ENCODE measurements at places on chromosomes 7 and 10.

DNA sequence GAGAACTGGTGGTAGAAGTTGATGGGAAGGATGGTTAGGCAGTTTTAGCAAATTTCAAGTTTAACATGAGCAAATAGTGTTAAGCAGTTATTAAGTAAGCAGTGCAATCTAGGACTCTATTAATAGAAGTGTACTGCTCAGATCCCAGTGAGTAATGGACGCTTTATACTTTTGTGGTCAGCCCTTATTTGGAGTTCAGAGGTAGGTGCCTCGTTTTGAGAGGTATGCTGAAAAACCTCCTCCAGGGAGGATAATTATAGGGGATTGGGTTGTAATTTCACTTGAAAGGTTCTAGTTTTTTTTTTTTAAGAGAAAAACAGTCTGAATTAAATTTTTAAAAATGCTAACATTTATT lies 33.5 kb upstream of the CCDC7 start:
- DNase-seq: no peak

DNA sequence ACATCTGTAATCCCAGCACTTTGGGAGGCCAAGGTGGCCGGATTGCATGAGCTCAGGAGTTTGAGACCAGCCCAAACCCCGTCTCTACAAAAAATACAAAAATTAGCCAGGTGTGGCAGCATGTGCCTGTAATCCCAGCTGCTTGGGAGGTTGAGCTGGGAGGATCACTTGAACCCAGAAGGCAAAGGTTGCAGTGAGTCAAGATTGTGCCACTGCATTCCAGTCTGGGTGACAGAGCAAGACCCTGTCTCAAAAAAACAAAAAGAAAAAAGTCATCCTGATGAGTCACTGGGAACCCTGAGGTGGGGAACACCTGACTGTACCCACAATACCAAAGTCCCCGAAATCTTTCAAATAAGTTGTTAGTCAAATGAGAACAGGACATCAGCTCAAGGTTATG lies 80.0 kb downstream of the NEBL start:
- DNase-seq: no peak

GRCh38 chr7:47591655-47592572 lies 10.0 kb upstream of the TNS3 start:
- no peak for DNase-seq

- DNase-seq: no peak
Measured at GRCh38 chr10:131902211-131902610, 1.4 kb downstream of the PPP2R2D start.

- no peak for DNase-seq
Measured at GRCh38 chr10:86227501-86228258, 138.9 kb downstream of the GRID1 start.

DNA sequence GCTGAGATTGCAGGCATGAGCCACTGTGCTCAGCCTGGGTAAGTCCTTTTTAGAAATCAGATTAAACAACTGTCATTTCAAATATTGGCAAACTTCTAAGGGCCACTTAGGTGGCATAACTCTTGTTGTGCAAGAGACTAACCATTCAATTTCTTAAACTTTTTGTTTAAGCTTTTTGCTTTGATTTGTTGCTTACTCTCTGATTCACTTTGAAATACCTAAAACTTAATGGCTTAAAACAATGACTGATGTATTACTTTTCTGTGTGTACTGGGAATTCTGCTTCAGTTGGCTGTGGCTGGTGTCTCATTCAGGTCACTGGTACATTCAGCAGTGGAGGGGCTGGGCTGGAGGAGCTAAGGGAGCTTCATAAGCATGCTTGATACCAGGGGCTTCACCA lies 28.9 kb downstream of the ZNF25 start:
- DNase-seq: no peak

GRCh38 chr10:110076559-110077318 lies 69.0 kb downstream of the ADD3 start:
- DNase-seq: peak; percentile 59

DNA sequence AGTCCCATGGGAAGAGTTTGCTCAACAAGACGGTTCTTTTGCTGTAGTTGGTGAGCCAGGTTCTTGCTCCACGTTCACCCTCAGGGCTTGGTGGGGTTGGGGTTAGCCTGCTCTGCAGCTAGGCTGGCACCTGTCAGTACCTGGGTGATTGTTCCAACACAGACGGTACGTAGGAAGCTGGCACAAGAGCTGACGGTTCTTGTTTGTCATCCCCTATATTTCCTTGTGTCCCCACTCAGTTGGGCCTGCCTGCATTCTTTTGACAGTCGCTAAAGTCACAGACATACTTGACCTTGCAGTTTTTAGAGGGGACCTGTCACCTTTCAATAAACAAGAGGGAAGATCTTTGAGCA lies 40.2 kb upstream of the SYPL1 start:
- DNase-seq: no peak

DNA sequence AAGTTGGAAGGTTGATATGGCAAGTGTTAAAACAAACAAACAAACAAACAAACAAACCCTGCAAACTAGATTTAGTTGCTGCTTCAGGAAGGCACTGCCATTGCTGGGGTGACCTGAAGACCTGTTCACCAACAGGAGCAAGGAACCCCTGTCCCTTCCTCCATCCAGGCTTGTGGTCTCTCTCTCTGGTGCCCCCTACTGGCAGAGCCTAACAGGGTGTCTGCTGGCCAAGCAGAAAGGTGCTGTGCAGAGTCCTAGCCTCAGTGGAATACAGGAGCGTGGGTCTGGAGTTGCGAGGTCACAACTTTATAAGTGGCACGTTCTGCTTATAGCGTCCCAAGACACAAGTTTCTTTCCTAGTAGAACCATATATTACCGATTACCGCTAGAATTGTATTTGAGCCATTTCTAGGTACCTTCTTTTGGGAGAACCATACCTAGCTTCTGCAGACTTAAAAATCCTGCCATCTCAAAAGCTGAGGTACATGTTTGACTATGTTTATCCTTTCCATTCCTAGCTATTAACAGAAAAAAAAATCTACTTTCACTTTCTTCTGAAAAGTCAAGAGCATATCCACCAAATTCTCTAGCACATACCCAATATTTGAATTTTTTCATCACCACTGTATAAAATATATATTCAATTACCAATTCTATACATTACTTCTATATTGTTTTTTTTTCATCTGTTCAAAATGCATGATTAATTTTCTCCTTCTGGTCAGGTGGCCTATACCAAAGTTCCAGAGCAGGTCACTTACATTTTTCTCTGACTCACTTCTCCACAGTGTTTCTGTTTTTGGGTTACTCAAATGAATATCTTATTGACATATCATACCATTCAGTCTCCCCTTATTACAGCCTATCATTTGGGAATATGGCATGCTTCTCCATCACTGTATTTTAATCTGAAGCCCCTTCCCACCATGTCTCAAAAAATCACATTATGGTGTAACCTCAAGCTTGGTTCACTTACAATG lies 29.1 kb upstream of the CALD1 start:
- peak; percentile 60 for DNase-seq

DNA sequence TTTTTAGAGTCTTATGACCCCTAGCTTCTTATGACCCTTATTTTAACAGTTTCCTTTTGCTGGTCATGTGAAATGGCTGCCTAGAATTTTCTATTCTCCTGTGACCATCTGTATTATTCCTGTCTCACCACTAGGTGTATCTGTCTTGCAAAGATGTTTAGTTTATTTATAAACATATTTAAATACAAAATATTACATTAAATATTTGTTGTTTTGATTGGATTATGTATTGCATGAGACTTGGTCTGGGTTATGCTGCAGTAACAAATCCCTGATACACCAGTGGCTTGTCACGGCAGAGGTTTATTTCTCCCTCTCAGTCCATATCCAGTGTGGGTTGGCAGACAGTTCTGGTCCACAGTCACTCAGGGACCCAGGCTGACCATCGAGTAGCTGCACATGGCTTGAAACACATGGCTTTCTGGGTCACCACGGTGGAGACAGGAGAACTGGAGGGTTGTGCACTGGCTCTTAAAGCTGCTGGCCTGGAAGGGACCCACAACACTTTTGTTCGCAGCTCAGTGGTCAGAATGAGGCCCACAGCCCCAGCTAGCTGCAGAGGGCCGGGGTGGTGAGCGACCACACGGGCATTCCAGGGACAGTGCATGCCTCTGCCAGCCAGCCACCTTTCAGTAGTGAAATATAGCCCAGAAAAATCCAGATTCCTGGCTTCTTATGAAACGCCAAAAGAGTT lies 7.4 kb downstream of the RASSF4 start:
- DNase-seq: no peak

DNA sequence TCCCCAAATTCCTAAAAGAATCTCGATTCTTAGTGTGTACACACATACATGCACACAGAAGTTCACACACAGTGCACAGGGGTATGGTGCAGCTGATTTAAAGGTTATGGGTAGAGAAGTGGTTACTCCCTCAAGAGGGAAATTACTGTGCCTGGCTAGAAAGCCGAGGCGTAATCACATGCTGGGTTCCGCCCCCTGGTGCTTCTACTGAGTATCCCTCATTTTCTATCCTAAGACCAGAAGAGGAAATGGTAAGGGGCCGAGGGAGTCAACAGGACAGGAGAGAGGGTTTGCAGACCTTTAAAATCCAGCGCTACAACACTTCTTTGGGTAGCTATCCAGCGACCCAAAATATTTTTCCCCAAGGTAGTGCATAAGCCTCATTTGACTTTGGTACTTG lies 147.3 kb upstream of the TMEM196 start:
- DNase-seq: no peak

DNA sequence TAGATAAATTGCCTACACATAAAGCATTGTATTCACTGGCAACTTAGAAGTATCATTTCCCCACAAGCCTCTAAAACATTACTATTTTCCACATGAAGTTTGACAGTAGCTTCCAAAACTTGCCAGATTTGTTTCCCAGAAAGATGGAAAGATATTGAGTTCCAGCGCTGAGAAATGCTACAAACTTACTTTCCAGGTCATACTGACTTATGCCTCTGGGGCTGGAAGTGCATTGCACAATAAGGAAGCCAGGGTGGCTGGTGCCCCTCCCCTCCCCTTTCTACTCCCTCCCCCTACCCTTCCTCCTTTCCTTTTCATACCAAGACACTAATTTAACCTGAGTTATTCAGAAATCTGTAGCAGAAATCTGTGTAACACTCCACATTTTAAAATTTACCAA lies 212.6 kb downstream of the WDR37 start:
- no peak for DNase-seq

GRCh38 chr7:116687801-116688201 lies 15.8 kb downstream of the MET start:
- no peak for DNase-seq

DNA sequence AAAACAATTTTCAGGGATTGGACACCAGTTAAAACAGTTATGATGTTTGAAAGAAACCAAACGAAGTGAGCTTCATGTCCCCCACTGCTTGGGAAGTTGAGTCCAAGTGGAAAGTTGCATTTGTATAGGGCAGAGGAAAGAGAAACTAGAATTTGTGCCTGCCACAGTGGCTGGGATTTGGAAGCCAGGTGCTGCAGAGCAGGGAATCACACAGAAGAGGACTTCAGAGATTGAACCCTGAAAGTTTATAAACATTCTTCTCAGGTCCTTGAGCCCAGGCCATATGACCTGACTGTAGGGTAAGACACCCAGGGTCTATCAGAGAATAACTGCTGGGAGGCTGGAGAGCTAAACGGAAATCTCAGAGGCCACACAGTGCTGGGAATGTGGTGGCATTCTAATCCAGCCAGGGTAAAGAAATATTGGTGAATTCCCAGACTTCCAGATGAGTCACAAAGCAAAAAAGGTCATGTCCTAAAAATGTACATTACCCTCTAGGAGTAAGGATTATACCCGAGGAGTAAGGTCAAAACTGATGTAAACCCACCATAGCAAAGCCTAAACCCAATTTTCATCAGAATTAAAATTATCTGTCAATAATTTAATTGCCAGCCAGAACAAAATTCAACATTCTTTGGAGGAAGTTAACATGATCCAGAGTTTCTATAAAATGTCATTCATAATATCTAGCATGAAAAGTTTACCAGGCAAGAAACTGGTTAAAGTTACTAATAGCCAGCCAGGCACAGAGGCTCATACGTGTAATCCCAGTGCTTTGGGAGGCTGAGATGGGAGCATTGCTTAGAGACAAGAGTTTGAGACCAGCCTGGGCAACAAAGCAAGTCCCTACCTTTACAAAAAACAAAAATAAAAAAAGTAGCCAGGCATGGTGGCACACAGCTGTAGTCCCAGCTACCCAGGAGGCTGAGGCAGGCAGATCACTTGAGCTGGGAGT lies 31.2 kb downstream of the TOMM7 start:
- no peak for DNase-seq

- peak; percentile 61 for DNase-seq
Measured at GRCh38 chr10:101214446-101215396, 14.5 kb downstream of the LBX1 start.

GRCh38 chr7:105024734-105025133 lies 10.7 kb downstream of the KMT2E start:
- DNase-seq: no peak

GRCh38 chr10:103458720-103459119 lies at the start of gene CALHM1:
TSS of gene CALHM1 (minus strand) at chr10:103458900. CDS start at chr10:103458751, 149 bp downstream.
- no peak for DNase-seq

GRCh38 chr7:69811476-69812308 lies 213.4 kb downstream of the AUTS2 start:
- no peak for DNase-seq

DNA sequence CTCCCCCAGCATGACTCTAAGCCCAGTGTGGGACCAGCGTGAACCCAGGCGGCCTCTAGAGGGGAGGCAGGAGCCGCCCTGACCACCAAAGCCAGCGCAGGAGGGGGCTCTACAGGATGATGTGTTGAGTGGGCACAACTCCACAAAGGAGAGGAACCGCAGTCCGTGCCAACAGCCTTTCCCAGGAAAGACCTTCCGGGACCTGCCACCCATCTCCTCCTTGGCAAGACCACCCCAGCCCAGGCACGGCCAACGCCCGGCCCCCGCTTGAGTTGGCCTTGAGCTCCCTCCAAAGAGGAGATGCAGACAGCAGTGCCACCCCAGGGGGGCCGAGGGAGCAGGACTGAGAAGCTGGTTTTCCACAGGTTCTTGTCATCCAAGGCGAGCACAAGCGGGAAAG lies 38.9 kb downstream of the PTPRN2 start:
- DNase-seq: no peak

DNA sequence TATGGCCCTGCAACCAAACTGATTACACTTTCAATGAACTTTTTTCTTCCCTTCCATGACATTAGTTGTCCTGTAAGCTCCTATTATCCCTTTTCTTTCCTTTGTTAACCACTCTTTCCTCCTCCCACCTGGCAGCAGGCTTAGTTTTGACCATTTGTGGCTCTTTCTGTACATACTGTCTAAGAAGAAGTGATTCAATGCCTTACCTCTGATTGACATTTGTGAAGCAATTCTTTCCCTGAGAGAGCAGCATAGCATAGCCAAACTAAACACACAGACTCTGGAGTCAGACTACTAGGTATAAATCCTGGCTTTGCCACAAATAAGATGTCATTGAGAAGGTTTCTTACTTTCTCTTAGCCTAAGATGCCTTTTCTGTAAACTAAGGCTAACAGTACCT lies 48.9 kb downstream of the AHR start:
- no peak for DNase-seq

DNA sequence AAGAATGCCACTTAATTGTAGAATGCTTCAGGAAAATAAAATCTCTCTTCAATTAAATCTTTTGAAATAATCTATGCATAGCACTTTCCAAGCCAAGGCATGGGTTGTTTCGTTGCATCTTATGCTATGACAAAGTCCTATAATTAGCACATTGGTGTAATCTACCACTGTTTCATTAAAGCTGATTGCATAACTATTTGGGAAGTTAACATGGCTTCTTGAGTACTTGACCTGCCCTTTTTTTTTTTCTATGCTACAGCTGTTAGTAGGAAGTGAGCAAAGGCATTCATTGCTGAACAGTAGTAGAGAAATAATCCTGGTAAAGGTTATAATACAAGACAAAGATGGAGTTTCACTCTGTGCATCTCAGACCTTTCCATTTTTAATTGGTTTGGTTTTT lies 557.2 kb upstream of the CELF2 start:
- DNase-seq: no peak
